NCI-H1694 (cell line): ENCODE measurements at places on chromosomes 7 and 10.
A peak's percentile ranks its signal among the peaks of the same experiment; 100 is the strongest.

GRCh38 chr10:12333380-12334185 is 15.8 kb upstream of the CAMK1D start:
- DNase-seq, result peak; percentile 18

DNA sequence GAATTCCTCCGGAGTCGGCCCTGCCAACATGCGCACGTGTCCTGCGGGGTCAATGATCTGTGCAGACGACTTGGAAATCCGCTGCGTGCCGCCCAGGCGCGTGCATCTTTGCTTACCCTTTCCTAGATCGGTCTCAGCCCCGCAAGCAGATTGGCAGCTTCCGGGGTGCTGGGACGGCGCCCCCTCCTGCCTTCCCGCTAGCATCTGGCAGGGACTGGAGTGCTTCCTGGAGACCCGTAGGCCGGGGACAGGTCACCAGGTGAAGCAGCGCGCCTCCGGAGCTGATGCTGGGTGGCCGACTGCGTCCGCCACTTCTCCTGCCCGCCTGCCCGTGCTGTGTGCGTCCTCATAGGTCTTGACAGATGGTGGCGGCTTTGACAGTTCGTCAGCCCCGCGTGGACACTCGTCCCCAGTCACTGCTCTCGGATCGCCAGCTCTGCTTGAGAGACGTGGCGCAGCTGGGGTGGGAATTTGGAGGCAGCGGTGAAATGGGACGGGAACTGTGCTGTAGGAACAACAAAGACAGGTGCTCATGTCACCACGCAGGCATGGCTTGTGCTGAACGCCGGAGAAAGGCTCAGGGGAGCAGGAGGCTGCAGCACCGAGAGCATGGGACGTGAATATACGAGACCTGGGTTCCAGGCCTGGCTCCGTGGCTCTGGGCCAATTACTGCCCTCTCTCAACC is 21.9 kb upstream of the KCNK18 start:
- DNase-seq, result no peak

DNA sequence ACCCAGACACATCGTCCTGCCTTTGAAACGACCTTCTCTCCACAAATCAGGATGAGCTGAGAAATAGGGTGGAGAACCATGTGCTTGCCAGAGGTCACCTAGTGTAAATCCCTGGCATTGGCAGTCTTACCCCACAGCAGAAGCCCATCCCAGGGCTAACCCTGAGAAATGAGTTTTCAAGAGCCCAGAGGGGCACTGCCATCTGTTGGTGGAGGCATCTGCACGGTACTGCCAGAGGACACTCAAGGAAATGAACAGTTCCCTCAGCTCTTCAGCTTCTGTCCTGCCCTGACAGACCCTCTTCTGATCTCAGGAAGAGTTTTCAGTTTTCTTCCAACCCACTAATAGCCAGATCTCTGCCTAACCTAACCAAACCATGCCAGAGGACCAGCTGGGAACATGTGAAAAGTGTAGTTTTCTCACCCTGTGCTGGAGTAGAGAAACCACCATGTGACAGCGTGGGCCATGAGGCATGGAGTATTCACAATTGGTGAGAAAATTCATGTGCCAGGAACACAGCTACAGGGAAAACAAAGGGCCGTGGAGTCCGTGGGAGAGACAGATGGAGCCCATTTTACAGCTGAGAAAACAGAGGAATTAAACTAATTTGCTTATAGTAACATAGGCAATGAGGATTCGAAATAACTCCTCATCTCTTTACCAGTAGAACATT is 37.7 kb upstream of the ITPRID1 start:
- DNase-seq, result no peak

DNA sequence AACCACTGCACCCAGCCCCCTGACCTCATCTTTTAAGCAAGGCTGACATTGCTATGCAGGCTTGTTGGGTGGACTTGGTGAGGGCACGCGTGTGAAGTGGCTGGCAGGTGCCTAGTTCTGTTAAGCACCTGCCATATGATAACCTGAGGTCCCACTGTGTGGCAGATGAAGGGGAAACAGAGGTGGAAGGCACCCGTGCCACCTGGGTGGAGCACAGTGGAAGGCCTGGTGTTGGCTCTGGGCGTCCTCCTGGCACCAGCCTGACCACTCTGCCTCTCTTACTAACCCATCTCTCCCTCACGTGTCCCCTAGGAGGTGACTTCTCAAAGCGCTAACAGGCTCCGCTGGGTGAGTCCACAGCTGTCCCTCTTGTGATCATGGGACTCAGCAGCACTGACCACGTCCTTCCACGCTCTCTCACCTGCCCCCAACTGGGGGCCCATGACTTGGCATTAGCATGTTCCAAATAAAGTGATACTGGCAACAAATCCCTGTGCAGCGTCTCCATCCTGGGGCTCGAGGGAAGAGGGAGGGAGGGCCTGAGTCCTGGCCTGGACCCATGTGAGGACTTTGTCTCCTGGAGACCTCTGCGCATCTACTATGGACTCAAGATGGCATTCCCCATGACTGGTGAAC is 4.6 kb upstream of the ZNF862 start:
- DNase-seq, result no peak
